ENCODE measurements at places on chromosomes 1 and 21.

DNA sequence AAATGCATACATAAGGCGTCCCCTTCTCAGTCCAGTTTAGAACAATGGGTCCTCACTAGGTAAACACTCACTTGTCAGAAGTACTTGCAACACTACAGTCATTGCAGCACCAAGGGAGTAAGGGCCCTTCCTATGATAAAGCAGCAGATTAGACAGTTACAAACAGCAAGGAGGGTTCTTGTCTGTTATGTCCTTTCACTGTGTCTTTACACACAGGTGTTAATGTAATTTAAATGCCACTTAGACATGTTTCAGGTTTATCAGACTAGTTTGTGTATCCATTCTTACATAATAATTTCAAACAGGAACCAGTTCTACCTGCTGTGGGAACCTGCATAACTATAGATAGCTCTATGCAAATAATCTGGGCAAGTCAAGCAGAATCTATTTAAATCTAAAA is 105.6 kb upstream of the USH2A start:
- DNase-seq, result no peak

DNA sequence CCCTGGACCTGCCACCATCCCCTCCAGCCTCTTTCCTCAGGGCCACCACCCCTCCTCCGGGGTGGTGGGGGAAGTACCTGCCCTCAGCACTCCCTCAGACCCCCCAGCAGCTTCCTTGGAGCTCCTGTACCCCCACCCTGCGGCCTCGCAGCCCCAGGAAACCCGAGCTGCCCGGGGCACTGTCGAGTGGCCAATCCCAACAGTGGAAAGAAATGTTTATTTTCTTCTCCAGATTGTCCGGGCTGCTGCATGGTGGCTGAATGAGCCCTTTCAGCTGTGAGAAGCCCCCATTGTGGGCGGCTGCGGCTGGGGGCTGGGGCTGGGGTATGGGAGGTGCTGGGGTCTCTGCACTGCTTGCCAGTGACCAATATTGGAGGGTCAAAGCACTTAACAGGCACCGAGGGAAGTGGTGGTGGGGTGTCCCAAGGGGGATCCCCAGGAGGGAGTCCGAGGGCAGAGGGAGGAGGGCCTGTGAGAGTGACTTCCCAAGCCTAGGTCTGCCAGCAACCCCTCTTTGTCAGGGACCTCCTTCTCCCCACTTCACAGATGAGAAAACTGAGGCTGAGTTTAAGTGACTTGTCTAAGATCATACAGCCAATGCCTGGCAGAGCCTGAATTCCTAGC is 25.2 kb downstream of the RUNX3 start:
- DNase-seq, result peak; percentile 2

- DNase-seq, result no peak
Observed at GRCh38 chr1:169682071-169682470, 29.3 kb downstream of the SELL start.

DNA sequence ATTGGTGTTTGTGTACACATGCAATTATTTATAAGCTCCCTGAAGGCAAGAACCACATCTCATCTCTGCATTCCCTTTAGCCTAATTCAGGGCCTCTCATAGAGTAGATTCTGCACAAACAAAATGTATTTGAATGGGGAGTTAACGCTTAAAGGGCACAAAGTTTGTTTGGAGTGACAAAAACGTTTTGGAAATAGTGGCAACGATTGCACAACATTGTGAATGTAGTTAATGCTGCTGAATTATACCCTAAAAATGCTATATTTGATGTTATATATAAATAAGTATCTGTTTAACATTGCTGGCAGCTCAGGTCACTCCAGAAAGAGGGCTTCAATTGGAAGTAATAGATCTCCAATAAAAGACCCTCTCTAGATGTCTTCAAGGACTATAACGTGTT is 42.8 kb downstream of the TRIT1 start:
- no peak for DNase-seq

- DNase-seq, result no peak
Observed at GRCh38 chr1:30405631-30406212, 317.7 kb downstream of the MATN1 start.

GRCh38 chr1:225712391-225712790 is 59.5 kb upstream of the ENAH start:
- DNase-seq, result no peak

- no peak for DNase-seq
Observed at GRCh38 chr1:207992677-207993236, 81.8 kb upstream of the CD34 start.

DNA sequence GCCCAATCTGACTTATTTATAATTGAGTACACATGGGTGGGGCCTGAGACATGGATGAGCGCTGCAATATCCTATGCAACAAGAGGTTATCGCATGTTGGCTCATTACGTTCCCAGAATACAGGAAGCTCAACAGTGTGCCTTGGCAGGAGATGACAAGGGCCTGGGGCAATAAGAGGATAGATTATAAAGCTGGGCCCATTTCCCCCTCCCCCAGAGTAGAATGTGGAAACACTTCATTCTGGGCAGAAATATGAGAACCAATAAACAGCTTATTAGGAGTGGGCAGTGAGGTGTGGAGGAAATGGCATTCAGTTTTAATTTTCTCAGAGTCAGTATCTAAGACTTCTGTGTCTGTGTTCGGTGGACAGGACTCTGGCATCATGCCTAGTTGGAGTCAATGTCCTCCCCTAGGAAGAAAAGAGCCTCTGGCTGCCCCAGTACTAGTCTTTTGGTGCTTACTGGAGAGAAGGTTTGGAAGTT is 92.8 kb downstream of the PIK3R3 start:
- no peak for DNase-seq

GRCh38 chr1:109625601-109626560 is 6.2 kb downstream of the AMPD2 start:
- no peak for DNase-seq

DNA sequence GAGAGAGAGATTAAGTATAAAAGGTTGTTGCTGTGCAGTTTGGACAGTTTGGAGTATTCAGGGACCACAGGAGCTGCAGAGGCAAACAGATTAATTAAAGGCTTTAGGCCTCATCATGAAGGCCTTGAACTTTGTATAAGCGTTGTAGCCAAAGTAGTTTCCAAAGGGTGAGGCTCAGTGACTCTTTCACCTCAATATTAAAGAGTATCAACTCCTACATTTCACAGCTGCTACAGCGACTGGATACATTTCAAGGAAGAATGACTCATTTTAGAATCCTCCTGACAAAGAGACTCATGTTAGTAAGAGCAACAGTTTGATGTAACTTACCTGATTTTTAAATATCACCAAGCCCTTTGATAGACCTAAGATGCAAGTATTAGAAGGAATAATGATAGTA is 355.5 kb downstream of the HLX start:
- DNase-seq, result no peak

- no peak for DNase-seq
Observed at GRCh38 chr1:65904681-65905083, 112.0 kb downstream of the PDE4B start.

DNA sequence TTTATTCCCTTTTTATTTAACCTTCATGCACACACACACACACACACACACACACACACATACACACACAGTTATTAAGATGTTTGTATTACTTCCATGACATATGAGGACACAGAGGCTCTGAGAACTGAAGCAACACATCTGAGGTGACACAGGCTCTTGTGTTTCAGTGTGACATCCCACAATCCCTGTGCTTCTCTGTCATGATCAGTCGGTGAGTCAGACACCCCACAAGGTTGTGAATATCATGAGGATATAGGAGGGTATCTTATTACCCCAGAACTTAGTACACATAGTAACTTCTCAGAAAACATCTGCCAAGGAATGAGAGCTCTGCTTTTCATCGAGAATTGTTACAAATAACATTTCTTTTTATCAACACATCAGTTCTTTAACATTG is 459.3 kb downstream of the PLPP3 start:
- DNase-seq, result no peak

DNA sequence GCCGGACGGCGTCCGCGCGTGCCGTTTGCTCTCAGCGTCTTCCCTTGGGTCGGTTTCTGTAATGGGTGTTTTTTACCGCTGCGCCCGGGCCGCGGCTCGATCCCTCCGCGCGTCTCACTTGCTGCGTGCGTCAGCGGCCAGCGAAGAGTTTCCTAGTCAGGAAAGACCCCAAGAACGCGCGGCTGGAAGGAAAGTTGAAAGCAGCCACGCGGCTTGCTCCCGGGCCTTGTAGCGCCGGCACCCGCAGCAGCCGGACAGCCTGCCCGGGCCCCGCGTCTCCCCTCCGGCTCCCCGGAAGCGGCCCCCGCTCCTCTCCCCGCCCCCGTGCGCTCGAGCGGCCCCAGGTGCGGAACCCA is 159.8 kb downstream of the RUNX1 start:
- DNase-seq, result peak; percentile 60

DNA sequence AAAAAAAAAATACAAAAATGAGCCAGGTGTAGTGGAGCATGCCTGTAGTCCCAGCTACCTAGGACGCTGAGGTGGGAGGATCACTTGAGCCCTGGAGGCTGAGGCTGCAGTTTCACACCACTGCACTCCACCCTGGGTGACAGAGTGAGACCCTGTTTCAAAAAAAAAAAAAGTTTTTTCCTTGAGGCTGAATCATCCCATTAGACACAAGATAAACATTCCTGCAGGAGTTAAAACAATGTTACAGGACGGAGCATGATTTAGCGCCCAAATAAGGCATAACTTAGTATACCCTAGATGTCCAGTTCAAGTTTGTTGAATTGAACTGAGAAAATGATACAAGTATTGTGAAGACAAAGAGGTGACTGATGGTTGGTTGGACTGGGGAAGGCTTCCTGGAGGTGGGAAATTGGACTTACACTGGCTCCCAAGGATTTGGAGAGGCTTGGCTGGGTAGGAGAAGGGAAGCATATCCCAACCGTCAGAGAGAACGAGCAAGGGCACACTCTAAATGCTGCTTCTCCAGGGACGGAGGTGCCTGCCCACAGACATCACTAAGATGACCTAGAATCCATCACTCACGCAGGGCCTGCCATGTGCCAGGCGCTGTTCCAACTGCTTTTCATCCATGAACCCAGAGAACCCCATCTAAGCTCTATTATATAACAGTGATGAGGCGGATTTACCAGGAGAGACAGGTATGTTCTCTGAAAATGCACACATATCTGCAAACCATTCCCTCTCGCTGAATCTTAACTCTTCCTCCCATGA is 610.6 kb downstream of the KIF26B start:
- DNase-seq, result no peak

GRCh38 chr21:15826147-15826780 is 96.5 kb downstream of the USP25 start:
- peak; percentile 41 for DNase-seq

DNA sequence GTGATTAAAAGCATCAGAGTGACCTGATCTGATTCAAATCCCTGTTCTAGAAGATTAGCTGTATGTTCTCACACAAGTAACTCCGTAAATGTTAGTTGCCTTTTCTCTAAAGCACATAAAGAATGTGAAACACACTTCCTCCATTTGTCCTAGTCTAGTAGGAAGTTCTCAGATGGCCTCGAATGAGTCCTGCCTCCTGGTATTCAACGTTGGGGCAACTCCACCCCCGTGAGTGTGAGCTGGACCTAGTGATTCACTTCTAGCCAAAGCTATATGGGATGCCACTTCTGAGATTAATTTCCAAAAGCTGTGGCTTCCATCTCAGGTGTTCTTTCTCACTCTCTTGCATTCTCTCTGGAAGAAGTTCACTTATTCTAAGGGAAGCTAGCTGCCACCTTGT is 267.6 kb downstream of the GPATCH2 start:
- no peak for DNase-seq

DNA sequence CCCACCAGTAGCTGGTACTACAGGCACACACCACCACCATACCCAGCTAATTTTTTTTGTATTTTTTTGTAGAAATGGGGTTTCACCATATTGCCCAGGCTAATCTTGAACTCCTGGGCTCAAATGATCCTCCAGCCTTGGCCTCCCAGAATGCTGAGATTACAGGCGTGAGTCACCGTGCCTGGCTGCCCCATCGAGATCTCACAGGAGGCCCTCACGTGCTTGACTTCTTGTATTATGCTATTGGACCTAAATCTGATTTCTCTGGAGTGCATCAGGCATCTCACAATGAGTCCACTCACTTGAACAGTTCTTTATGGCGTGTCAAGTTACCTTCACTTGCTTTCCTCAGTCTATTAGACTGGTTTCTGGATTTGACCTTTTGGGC is 9.3 kb upstream of the RSRP1 start:
- peak; percentile 0 for DNase-seq

DNA sequence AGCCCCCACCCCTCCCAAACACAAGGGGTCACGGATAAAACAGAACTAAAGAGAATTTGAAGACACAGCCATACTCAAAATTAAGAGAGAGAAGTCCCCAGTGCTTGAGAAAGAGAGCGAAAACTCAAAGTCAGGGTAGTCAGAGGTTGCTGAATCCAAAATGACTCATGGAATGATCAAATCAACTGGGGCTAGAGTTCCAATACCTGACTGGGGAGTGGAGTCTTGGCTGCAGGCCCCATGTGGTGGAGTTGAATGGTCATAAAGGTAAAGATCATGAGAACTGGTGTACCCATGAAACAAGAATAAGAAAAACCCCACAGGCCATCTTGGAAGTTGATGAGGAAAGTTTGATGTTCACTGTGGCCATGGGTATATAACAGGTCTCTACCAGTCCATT is 84.5 kb upstream of the LRRN2 start:
- DNase-seq, result no peak

GRCh38 chr1:214861615-214862014 is 220.9 kb upstream of the KCNK2 start:
- DNase-seq, result no peak

DNA sequence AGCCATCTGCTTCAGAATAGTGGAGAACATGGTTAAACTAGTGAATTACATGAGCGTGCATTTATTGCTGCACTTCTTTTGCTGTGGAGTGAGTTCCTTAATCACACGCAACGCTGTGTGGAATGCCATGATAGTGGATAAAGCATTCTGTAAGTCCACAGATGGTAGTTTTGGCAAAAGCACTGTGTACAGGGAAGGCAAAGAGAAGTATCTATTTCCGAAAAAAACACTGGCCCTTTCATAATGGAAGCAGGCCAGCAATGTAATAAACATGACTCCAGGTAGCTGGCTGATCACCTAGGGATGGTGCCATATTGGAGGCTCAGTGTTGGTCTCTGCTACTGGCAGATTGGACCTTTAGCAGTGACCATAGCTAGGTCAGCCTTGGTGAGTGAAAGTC is 67.6 kb downstream of the FH start:
- DNase-seq, result no peak

DNA sequence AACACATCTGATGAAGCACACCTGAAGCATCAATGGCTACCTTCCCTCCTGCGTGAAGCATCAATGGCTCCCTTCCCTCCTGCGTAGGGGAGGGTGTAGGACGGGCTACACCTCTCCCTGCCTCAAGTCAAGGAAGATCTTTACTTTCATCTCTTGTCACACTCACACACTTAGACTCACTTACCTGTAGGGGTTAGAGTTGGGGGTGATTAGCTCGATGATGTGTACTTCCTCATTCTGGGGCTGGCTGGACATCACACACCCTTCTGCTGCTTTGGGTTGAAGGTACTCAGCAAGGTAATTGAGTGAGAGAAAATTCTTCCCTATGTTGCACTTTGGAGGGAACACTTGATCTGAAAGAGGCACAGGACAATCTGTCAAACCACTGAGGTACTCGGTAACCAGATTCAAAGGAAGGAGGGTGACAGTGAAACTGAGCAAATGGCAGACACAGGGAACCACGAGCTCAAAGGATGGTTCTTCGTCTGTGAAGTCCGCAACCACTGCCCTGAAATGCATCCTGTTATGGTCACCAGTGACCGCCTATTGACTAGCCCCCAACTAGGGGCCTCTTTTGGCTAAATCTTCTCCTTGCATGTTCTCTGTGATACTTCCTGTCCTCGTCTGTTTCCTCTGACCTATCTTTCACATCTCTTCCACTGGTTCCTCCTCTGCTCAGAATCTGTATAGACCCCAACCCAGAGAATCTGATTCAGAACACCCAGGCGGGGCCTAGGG is 156.2 kb downstream of the TGFBR3 start:
- DNase-seq, result peak; percentile 61
